ENCODE measurements at places on chromosomes 2 and 18.

DNA sequence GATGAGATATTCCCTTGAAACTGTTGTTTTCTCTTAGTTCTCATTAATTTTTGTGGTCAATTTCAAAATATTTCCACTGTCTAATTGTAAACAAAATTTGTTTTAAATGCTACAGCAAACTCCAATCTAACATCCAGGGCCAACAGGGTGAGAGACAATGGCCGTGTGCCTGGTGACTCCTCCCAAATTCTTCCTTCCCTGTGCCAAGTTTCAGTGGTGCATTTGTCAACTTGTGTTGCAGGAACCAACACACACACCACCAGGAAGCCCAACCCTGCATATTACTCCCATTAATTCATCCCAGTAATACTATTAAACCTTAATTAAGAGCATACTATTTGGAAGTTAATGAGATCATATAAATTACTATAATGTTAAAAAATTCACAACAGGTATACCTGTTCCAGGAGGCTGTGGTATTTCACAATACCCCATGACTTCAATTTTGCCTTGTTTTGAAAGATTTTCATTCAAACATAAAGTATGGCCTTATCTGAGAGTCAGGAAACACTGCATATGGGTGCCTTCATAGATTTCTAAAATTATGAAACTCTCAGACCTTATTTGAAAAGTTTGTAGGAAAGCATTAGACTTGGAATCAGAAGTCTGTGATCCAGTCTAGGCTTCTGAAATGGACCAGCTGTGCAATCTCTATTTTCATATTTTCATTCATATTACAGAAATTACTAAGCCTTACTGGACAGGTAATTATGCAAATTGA is 1.1 kb downstream of the SERPINB2 start:
- DNase-seq = no peak

DNA sequence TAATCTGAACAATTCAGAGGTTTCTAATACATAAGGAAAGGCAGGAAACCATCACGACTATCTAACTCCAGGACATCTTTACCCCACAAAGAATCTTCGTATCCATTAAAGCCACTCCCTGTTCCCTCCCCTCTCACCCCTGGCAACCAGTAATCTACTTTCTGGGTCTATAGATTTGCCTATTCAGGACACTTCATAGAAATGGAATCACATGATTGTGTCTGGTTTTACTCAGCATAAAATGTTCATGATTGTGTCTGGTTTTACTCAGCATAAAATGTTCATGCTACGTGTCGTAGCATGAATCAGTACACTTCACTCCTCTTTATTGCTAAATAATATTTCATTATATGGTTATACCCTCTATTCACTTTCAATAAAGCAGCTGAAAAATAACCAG is 11.6 kb downstream of the FECH start:
- no peak for DNase-seq

DNA sequence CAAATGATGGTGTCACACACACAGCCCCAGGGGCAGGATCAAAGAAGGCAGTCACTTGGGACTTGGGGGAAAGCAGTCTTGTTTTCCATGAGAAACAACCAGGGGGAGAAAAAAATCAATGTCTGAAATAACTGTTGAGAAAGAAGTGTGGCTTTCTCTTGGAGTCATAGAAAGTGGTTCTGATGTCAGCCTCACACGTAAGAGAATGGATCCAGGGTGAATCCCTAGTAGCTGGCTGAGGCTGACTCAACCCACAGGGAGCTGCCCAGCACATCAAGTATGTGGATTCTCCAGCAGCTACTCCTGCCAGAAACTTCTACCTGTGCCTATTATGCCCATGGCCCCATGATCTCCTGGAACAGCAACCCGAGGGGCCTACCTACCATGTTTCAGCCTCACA is 33.6 kb upstream of the ZBTB7C start:
- no peak for DNase-seq

DNA sequence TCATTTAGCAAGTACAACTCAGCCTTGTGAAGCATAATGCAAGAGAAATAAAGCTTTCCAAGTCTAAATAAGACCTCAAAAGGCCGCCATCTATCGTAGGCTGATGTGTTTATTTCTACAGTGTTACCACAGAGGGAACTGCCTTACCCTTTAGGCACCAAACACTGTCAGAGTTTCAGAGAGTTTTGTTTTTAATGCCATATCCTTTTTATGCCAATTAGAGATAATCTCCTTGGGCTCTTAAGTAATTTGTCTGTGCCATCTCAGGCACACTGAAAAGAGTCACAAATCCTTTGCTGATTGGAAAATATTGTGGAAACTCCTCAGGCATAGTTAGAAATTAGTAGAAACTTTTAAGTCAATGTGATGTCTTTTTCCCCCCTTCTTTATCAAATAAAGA is 797.1 kb downstream of the SLC4A3 start:
- DNase-seq = no peak

- peak; percentile 52 for DNase-seq
Measured at GRCh38 chr2:105177536-105178254, 63.8 kb upstream of the GPR45 start.

DNA sequence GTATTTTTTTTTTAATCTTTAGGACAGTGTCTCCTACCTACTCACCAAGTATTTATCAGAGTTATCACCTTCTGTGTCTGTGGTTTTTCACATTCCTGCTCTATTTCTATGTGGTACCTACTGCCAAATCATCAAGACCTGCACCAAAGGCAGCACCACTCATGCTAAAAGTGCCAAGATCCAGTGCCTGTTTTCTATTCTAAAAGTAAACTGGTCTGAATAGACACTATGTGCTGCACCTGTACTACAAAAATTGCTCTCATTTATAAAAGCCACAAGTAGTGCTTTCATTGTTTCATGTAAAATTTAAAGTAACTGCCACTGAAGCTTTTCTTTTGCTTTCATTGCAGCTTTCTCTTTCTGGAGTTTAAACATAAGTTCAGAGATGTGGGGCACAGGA is 103.9 kb upstream of the GULP1 start:
- DNase-seq = no peak

DNA sequence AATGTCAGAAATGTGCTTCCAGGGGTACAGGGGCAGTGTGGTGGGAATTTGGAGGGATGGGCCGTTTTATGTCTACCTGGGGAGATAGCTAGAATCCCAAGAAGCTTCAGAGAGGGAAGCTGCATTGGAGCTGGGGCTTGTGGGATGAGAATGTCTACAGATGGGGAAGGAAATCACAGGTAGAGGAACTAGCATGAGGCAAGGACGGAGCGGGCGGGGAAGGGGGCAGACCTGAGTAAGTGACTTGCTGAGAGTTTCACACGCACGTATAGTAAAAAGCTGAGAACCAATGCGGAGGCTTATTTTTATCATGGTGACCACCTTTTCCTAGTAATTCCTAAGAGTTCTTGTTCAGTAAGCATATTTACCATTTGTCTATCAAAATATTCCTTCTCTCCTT is 6.3 kb downstream of the C2orf80 start:
- DNase-seq = no peak

DNA sequence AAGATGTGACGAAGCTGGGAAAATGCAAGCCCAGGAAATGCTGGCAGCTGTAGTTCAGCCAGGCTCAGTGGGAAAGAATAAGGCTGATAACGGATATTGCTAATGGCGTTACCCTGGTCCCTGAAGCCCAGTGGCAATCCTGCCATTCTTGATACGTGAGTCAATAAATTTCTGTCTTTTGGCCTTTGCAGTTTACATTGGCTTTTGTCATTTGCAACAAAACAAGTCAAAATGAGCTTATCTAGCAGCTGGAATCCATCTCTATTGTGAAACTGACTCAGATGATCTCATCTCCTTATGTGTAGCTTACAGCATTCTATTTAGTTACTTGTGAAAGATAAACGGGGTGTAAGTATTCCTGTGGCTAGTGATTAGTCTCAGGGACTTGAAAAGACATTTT is 43.8 kb downstream of the ARL6IP6 start:
- no peak for DNase-seq

GRCh38 chr18:4181086-4181485 is 274.0 kb downstream of the DLGAP1 start:
- no peak for DNase-seq

- no peak for DNase-seq
Measured at GRCh38 chr2:241067501-241068135, 34.5 kb downstream of the MTERF4 start.

GRCh38 chr2:48510329-48510728 is 19.6 kb upstream of the STON1 start:
- DNase-seq = no peak

DNA sequence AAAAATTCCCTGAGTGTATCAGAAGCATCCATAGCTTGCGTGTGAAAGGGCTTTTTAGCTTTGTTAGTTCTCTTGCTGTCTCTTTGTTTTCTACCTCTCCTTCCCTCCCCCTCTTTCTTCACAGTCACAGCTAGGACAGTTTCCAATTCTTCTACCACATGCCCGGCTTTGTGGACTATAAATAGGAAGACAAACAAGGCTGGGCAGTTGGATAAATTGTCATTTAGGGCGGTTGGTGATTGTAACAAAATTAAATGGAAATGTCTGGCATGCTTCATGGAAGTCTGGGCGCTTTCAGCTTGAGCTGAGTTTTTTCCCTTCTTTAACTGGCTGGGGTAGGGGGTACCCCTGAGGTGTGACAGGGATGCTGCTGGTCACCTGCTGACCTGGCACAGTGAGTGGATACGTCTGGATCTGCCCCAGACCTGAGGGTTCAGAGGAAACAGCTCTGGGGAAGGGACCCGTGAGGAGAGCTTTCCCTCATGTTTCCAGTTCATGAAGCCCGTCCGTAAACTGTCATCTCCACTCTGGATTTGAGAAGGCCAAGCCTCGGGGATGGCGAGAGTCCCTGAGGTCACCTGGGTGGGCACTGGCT is 29.0 kb upstream of the GIGYF2 start:
- no peak for DNase-seq

DNA sequence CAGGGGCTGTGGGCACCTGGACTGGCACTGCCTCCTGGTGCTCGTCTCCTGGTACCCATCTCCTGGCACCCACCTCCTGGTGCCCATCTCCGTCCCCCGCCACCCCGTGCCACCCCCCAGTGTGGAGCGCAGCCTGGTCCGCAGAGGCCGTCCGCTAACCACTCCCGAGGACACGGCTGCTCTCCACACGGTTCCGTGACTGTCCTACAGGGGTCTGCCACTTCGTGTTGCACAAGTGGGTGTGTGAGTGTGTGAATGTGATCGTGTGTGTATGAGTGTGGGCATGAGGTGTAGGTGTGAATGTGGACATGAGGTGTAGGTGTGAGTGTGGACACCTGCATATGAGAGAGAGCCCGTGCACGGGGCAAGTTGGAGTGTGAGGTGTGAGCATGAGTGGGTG is 119.4 kb upstream of the HS6ST1 start:
- no peak for DNase-seq

DNA sequence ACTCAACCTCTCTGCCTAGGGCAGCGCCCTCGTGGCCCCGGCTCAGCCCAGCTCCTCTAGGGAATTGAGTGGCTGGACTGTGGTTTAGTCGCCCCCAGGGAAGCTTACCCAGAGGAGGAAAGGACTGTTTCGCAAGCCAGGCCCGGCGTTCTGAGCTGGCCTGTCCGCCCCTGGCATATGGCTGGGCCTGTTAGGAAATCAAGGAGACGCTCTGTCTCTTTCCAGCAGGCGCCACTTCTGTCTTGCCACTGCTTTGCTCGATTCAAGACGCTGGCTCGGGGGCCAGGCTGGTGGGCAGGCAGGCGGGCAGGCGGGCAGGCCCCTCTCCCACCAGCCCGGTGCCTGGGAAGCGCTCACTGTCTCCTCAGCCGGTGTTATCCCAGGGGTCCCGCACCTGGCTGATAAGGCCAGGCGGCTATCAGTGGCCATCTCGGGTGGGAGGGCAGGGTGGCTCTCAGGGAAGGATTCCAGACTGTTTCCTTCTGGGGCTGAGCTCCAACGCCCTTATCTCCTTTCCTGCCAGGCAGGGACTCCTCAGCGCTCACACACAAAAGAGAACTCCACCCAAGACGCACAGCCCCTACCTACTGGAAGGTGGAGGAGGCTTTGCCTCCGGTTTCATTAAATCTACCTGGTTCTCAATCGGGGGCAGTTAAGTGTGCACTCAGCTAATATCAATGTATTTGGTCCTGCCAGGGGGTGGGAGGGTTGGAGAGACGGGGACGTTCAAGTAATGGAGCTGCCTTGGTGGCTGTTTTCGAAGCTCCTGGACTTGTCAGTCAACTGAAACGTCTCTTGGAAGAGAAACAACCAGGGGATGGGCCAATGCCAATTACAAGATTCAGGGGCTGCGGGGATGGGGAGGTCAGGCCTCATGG is 109.1 kb downstream of the SMAD7 start:
- DNase-seq = no peak

DNA sequence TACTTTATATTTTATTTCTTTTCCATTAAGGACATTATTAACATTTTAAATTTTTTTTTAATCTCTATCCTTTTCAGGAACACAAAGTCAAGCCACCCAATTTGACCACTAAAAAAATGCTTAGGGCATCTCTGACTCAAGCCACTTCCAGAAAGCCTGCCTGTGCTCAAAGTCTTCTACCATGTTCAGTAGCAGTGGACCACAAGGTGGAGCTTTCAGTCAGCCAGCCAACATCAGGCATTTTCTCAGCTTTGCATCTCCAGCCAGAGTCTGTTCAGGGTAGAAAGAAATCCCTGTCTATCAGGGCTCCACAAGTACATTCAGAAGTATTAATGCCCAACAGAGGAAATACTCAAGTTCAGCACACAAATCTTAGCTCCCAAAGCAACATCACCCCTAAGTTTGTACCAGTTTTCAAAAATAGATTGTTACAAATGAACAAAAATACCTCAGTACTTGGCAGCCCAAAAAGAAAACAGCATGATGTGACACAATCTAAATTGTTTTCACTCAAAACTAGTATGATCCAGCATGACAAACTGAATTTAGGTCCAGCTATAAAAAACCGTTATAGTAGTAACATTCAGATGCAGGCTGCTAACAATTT is 37.6 kb downstream of the C18orf63 start:
- DNase-seq = peak; percentile 41

GRCh38 chr2:38251940-38252339 is 125.1 kb downstream of the ATL2 start:
- no peak for DNase-seq

- DNase-seq = no peak
Measured at GRCh38 chr18:48634975-48635374, 96.1 kb downstream of the CTIF start.

DNA sequence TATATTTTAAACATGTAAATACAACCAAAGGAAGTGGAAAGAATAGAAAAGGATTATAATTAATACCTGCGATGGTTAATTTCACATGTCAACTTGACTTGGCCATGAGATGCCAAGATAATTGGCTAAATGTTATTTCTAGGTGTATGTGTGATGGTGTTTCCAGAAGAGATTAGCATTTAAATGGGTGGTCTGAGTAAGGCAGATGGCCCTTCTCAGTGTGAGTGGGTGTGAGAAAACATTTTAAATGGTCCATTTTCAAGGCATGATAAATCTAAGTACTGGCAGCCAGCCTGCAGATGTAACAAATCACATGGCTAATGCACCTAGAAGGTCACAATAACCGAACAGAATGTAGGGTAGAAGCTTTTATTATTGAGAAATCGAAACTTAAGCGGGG is 99.6 kb upstream of the CDH7 start:
- no peak for DNase-seq
